Activated T-cell treated with anti-CD3 and anti-CD28 coated beads for 48 hours (primary cell): ENCODE measurements at places on chromosomes 2 and 18.

- DNase-seq: no peak
Observed at GRCh38 chr2:170360546-170361089, 182.7 kb downstream of the MYO3B start.

- DNase-seq: no peak
Observed at GRCh38 chr2:88831071-88831791, 139.8 kb downstream of the RPIA start.

- no peak for DNase-seq
Observed at GRCh38 chr2:83516503-83516902, 942.6 kb downstream of the SUCLG1 start.

DNA sequence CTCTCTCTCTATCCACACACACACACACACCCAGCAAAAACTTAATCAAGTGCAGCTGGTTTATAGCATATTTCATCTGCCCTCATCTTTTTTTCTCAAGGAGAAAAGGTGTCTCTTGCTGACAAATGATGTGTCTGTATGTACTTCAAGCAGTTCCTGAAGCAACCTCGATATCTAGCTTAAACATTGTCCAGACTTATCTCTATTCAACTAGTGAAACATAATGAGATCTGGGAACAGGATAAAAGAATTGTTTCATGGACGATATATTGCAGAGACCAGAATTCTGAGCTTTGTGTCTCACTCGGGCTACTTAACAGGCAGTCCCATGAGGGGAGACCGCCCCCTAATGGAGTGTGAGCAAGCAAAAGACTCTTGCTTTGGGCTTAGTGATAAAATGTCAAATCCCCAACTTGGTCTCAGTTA is 929.2 kb upstream of the SOX11 start:
- DNase-seq: no peak

DNA sequence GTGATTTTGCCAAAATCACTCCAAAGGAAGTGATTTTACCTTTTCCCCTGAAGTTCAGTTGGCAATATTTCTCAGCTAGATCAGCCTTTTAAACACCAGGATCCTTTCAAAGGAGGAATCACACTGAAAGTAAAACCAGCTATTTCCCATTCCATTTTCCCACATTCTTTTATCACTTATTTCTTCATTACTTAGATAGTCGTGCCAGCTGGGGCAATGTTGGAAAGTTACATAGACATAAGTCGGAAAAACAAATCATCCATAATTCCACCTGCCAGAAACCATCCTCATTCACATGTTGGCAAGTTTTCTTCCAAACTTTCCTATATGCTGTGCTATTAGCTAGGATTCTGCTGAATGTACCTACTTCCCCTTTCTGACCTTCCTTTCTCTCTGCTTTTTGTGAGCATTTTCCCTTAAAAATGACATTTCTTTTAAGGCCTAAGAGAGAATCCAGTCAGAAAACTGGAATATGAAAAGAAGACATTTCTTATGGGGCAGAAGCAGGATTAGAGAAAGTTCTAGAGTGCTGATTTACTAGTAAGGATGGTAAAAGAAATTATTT is 170.0 kb upstream of the STK17B start:
- no peak for DNase-seq

DNA sequence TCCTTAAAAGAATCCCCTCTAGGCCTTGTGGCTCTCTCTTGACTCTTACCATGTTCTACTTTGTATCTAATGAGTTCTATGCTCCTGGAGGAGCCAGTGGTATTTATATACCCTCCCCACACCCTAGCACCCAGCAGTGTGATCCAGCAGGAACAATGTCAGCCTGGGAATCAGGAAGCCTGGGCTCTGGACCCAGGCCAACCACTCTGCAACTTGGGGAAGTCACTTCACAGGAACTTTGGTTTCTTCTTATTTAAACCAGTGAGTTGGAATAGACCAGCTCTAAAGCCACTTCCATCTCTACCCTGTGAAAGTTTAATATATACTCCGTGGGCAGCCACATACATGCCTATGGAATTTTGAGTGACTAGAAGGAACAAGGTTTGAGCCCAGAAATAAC is 11.6 kb upstream of the SPTBN1 start:
- no peak for DNase-seq

GRCh38 chr2:191401287-191401686 is 156.1 kb downstream of the MYO1B start:
- no peak for DNase-seq

DNA sequence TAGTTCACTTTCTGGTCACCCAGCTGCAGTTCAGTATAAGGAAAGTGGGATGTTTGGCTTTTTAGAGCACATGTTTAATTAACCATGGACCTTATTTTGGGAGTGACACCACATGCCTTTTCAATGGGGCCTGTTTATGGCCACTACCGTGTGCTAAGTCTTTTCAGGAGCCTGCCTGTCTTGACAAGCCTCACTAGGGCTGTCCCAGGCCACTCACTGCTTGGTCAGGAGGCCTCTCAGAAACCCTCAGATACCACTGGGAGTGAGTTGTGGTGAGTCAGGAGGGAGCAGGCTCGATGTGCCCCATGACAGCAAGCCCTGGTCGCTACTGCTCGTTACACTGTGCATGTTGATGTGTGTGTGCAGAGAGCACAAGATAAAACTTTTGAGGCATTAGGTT is 123.0 kb downstream of the MAP4K4 start:
- DNase-seq: peak; percentile 16

DNA sequence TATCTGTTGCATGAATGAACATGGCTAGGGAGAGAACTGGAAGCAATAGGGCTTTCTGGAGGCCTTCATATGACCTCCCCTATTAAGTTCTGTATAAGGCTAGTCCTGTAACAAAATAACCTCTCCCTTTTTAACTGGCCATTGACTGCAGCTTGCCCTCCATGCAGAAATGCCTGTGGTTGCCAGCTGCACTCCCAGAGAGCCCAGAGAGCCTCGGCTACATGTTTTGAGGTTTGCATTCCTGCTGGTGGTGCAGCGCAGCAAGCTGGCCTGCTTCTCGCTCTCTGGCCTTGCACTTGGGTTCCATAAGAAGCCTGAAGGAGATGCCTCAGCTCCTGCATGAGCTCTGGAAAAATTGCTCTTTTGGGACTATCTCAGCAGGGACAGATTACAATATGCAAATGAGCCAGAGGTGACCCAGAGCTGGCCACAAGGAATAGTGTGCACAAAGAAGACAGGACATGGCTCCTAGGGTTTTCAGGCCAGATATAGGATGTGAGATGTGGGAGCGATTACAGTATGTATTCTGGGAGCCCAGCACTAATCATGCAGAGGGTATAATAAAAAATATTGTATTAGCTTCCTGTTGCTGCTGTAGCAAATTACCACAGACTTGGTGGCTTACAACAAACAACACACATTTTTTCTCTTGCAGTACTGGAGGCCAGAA is 186.7 kb downstream of the INSIG2 start:
- DNase-seq: no peak

GRCh38 chr2:230441227-230441897 is 25.4 kb downstream of the SP100 start:
- DNase-seq: peak; percentile 33

DNA sequence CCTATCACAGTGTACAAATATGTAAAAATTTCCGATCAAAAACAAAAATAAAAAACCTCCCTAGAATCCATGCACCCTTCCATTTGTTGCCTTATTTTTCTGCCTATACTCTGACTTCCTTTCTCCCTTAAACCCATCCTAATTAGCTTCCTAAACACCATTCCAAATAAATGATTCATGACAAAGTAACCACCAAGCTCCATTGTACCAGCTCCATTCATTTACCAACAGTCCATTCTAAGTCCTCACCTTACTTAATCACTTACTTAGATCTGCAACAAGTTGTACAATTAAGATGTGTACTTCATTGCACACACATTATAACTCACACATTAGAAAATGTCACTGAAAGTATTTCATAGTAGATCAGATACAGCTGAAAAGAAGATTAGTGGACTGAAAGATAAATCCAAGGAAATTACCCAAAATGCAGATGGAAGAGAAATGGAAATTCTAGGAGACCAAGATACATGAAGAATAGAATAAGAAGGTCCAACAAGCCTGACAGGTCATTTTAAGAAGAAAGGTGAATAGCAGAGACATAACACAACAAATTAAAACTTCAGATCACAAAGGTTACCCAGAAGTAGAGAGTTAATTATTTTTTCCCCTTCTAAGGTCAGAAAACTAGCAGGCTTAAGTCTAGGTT is 154.6 kb downstream of the DYM start:
- no peak for DNase-seq

- no peak for DNase-seq
Observed at GRCh38 chr2:105577762-105578161, 166.9 kb upstream of the NCK2 start.
